EH (cell line): ENCODE measurements at places on chromosomes 2 and 18.

DNA sequence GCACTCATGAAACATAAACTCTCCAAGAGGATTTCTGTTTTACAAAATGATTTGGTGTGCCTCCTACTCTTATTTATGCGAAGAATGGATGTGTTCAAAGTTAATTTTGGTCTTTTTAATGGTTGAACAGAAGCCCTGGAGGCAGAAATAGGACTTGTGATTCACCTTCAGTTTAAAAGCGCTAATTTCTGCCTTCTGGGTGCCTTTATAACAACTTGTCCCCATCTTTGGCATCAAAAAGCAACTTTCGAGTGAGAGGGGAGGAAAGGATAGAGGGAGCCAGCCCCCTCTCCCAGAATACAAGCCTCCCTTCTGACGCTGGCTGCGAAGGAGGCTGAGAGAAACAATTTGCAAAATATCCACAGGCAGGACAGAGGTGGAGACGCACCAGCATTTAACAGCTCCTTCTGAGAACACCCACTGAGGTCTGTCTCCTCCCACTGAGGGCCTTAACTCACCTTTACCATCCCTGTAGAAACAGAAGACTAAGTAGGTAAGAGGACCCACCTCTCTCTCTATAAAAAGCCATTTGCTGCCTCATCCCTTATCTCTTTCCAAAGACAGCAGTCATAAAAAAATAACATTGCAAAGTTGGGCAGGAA is 24.3 kb upstream of the BCL11A start:
- no peak for DNase-seq

DNA sequence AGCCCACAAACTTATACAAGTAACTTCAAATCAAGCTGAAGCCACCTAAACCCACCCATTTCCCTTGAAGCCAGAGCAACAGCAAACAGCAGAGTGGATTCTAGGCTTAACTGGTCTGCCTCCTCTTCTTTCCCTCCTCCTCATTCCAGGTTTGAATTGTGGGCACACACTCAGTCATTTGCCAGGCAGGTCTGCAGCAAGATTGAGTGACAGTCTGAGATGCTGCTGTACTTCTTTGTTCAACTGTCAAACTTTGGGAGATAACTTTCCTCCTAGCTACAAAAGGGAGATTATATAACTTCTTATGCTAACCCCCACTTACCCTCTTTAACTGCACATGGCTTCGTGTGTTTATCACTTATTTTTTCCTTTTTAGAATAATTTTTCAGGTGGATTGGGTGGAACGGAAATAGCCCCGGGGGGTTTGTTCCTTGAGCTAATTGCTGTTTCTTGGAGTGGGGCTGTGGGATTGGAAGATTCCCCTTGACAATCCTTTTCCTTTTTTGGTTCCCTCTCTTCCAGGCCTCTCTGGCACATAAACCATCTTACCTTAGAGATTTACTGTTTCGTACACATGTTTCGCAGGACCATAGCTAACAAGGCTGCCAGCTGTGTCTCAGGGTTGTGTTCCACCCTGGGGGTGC is 55.0 kb downstream of the RNF144A start:
- DNase-seq, result no peak

DNA sequence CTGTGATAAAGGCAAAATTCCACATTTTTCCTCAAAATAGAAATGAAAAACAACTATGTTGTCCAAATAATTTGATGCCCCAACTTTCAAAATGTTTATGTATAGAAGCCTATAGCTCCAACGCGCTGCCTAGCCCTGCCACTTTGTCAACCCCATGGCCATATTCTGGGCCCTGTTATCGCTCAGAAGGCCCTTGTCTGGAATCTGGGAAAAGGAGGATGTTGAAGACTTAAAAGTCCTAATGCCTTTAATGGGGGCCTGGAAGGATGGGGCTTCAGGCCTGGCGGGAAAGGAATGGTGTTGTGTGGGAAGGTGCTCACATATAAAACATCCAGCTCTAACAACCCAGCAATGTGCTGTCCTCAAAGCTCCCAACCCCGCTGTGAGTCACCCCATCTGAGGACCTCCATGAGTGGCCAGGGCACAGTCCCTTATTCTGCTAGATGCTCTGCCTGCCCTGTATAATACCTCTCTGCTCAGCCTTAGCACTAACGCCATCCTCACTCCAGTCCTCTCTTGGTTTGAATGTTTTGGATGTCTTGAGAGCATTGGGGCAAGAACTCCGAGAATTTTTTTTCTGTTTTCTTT is 86.0 kb downstream of the ACSL3 start:
- DNase-seq, result peak; percentile 65

GRCh38 chr18:54801374-54801773 is 26.9 kb upstream of the RAB27B start:
- no peak for DNase-seq

DNA sequence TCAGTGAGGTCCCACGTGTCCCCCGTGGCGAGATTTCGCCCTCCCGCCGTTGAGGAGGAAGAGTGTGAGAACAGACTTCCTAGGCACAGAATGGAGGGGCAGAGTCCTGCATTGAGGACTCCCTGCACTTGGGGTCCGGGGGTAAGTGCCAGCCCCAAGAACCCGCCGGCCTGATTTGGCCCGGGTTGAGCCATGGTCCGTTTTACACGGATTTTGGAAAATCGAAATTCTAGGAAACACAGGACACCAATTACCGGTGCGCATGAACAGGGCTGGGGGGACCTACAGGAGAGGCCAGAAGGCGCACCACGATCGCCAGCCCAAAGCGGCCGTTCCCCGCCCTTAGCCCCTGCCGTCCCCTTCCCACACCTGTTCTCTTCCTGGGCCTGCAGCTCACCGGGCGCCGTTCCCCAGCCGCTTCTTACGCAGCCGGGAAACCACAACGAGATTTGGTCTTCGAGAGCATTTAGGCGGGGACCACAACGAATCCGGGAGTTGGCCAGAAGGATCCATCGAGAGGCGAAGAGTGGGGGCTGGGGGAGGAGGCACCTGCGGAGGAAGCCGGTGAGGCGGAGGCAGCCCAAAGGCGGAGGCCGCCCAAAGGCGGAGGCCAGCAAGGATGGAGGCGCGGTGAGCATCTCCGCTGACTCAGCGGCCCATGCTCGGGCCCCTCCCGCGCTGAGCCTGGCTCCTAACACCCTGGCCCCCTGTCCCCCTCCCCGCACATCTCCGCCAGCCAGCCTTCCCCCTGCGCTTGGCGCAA is 464 bp upstream of the TLX2 start:
- no peak for DNase-seq

DNA sequence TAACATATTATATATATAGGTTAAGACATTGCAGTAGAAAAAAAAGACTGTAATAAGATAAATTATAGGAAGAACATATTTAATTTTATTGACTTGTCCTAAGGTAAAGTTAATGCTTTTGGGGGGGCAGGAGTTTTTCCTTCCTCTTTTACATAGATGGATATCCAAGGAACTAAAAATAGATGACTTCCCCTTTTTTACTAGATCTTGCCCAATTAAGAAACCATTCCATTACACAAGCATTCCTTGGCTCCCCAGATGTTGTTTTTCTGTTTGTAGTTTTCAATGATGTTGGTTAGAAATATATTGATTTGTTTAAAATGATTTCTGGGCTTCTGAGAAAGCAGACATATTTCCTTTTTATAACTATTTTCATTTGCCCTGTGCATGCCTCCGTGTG is 22.4 kb upstream of the PMAIP1 start:
- peak; percentile 48 for DNase-seq

GRCh38 chr18:10514082-10514481 is 11.7 kb upstream of the NAPG start:
- DNase-seq, result no peak

DNA sequence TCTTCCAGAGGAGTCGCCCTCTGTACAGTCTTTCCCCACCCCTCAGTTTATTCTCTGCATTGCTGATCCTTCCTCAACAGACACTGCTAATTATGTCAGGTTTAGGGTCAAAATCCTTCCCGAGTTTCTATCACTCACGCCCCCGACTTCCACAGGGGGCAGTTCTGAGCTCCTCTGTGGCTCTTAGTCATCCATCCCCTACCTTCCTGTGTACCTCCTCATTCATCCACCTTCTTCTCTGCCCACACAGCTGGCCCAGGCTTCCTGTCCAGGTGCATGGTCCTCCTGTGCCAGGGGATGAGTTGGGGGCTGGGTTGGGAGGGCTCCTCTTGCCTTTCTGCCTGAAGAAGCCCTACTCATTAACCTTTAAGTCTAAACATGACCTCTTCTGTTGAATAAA is 202.9 kb downstream of the ARL4C start:
- DNase-seq, result no peak

DNA sequence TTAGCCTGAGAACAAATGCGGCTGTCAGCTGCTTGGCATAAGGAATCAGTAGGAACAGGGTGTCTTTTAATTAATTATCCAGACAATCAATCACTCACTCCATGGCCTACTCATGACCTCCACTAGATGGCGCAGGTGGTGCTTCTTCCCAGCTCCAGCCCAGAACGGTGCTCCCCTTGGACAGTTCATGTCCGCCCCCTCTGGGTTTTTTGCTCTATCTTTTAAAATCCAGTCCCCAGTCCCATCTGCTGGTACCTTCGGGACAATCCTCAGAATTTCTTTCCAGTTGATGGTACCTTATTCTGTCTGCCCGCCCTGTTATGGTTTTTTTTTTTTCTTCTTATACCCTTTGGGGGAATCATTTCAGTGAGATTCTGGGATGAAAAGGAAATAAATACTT is 99.8 kb downstream of the CACNB4 start:
- peak; percentile 53 for DNase-seq

GRCh38 chr2:41900101-41900577 is 147.7 kb upstream of the PKDCC start:
- no peak for DNase-seq

GRCh38 chr2:234840336-234840735 is 111.5 kb upstream of the SH3BP4 start:
- DNase-seq, result peak; percentile 95

- DNase-seq, result no peak
Measured at GRCh38 chr18:65487569-65487968, 263.2 kb upstream of the CDH7 start.

- no peak for DNase-seq
Measured at GRCh38 chr2:70831861-70832260, 3.8 kb downstream of the CD207 start.
